PC-3 (cell line): ENCODE measurements at places on chromosomes 13 and 19. TPM values are rescaled to one million over a fixed set of nuclear protein-coding genes. Genes with fewer than 3 reads are reported as not detected.
A peak's percentile ranks its signal among the peaks of the same experiment; 100 is the strongest.

CYP2A6 gene
- not detected in 2 replicates for total RNA-seq

CCDC97 gene
- total RNA-seq = 18.3 and 18.4 TPM in 2 replicates

DNA sequence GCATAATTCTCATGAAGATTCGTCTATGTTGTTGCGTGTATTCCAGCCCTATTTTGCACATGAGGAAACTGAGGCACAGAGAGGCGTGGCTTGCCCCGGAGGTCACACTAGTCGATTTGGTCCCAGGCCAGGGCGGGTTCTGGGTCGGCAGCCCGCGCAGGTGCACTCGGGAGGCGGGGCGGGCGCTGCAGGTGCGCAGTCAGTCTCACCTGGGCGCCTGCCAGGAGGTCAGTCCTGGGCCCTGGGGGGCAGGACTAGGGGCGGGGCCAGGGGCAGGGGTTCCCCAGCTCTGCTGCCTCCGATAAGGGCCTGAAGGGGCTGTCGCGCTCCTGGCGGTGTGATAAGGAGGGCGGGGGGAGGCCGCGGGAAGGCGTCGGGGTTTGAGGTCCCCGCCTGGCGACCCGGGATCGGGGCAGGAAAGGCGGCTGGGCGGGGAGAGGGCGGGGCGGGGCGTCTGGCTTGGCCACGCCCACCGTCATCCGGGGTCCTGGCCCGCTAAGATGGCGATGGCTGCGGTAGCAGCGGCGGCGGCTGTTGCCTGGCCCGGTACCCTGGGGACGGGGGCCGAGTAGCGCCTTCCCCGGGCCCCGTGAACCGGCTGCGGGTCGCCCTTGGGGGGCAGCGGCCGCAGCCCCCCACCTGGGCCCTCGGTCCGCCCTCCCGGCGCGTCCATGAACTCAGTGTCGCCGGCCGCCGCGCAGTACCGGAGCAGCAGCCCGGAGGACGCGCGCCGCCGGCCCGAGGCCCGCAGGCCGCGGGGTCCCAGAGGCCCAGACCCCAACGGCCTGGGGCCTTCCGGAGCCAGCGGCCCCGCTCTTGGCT, at the start of gene ATG4D:
Gene ATG4D, plus strand, starts transcription at position 485 of the 822 bp plus-strand sequence. Its CDS starts 187 bp downstream, at position 672.
- no peaks in the 10 kb centered on the region for H3K27me3 ChIP-seq
- H3K4me3 ChIP-seq = peak within 1 kb of the TSS; percentile 95
- 0 out of 2 replicates have a peak, but pooled peaks cover 9% of the 10 kb centered on the region for H3K4me1 ChIP-seq
- no peak within 1 kb of the TSS for H3K27ac ChIP-seq
- peaks cover 1% of the 10 kb centered on the region; the same call in 1 of the 2 replicates for H3K36me3 ChIP-seq

DNA sequence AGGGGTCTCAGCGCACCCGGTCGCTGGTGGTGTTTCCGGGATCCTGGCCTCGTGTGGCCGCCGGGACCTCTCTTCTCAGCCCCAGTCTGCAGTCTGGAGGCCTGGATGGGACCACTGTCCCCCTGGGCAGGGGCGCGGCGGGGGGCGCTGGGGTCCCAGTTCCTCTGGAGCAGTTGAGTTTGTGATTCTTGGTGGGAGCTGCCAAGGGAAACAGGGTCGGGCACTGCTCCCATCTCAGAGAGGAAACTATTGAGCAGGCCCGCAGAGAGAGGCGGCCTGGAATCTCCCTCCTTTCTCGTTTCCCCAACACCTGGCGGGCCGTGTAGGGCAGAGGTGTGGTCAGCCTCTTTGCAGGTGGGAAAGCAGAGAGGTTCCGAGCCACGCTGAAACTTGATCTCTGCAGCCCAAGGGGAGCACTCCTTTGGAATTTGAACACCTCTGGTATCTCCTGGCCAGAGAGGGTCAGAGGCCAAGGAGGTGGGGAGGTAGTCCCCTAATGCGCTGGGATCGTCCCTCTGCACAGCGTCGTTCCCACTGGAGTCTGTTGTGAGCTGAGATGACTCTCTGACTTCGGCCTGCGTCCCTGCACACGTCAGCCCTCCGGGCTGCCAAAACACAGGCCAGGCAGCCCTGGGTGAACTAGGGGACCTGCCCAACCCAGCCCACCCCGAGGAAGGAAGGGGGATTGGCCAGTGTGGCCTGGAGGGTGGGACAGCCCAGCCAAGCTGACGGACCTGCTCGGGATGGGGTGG, 741 bp downstream of the PLEKHF1 start:
- no peaks in the 10 kb centered on the region for H3K36me3 ChIP-seq
- H3K4me3 ChIP-seq = peak overlapping the region; percentile 85
- no peaks in the 10 kb centered on the region for H3K27me3 ChIP-seq
- peak; percentile 38 for DNase-seq
- H3K27ac ChIP-seq = peak overlapping the region; percentile 32

KIR2DL3 gene
- total RNA-seq = not detected in 2 replicates

- H3K27ac ChIP-seq = no peak overlapping the region
- DNase-seq = no peak
- peaks cover 40% of the 10 kb centered on the region for H3K27me3 ChIP-seq
- H3K4me1 ChIP-seq = no peaks in the 10 kb centered on the region
These were observed 222.3 kb downstream of the TEX29 start for GRCh38 chr13:111542530-111543341.

DNA sequence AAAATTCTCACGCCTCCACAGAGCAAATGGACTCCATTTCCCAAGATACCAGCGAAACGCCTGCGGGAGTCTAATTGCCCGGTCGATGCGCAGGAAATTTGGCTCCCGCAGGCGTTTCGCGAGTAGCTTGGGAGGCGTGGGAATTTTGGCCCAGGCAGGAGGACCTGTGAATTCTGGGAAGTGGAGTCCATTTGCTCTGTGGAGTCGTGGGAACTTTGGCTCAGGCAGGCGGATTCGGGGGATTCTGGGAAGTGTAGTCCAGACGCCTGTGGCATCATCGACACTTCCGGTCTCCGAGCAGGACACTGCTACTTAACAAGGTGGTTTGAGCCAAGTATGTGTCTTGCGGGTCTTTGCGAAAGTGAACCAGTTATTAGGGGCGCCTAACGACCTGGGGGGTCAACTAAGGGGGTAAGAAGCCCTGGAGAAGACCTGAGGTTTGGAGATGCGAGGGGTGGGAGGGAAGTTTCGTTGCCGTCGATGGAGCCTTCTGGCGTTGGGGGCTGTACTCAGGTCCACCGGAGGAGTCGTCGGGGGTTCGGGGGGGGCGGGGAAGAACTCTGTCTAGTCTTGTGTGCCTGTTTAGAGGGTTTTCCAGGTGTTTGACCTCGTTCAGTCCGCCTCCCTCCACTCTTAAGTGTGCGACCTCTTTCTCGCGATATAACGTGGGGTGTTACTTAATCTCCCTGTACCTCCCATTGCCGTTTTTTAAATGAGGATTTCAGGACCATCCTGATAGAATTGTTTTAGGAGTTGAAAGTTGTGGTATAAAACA, at the start of gene ZNF155:
Gene ZNF155, plus strand, starts transcription at position 277 of the 775 bp plus-strand sequence. CDS start 4,356 bp downstream, outside the sequence.
- H3K4me3 ChIP-seq = peak within 1 kb of the TSS; percentile 81
- no peaks in the 10 kb centered on the region for H3K27me3 ChIP-seq
- no peak within 1 kb of the TSS for H3K27ac ChIP-seq

SLC10A2 gene
- total RNA-seq = not detected in 2 replicates

SLITRK6 gene
- total RNA-seq = 4.1 and 4.6 TPM in 2 replicates

DNA sequence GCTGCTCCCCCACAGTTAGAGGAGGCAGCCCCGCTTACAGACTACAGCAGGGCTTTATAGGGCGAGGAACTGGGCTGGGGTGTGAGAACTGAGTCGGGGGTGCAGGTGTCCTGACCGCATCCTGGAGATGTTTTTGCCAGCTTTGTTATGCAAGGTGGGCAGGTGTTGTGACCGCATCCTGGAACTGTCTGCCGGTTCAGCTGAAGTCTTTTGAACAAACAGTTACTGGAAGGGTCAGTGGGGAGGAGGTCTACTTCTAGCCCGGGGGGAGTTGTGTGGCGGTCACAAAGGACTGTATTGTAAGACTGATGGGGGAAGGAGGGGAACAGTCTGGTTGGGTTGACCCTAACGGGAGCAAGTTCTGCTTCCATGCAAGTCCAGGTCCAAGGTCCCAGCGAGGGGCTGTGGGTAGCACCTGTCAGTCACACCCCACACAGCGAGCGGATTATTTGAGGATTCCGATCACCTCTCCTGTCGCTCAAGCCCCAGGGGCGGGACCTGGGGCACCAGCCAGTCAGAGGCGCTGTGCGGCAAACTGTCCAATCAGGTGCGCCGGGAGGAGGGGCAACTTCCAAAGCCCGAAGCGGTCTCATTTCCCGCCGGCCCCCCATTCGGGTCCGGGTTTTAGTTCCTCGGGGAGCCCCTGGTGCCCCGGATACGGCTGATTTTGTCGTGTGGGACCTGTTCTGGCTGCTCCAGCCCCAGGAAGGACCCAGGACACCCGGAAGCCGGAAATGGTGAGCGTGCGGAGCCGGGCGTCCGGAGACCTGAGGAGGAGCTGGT, at the start of gene ZNF101:
Gene ZNF101, plus strand, starts transcription at position 610 of the 783 bp plus-strand sequence. Its CDS starts 125 bp downstream, at position 735.
- peaks cover 13% of the 10 kb centered on the region for H3K36me3 ChIP-seq
- H3K27ac ChIP-seq = peak within 1 kb of the TSS; percentile 41
- H3K4me1 ChIP-seq = peaks cover 9% of the 10 kb centered on the region
